ENCODE measurements at places on chromosomes 2 and 18.

- no peak for DNase-seq
Observed at GRCh38 chr2:136214307-136215200, 96.6 kb upstream of the CXCR4 start.

DNA sequence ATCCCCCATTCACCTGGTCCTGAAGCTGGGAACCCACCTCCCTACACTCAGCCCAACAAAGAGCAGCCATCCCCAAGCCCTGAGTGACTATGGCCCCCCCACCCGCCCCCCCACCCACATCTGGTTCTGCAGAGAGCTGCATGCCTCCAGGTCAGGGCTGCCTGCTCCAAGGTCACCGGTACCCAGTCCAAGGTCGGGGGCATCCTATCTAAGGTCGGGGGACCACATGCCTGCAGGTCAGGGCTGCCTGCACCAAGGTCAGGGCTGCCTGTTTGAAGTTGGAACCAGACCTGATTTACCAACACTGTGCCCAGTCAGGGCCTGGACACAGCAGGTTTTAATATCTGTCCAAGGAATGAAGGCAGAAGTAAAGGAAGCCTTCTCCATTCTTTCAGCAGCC lies 66.1 kb upstream of the GPC1 start:
- DNase-seq = no peak

- no peak for DNase-seq
Observed at GRCh38 chr18:3179430-3180089, 40.2 kb downstream of the MYOM1 start.

DNA sequence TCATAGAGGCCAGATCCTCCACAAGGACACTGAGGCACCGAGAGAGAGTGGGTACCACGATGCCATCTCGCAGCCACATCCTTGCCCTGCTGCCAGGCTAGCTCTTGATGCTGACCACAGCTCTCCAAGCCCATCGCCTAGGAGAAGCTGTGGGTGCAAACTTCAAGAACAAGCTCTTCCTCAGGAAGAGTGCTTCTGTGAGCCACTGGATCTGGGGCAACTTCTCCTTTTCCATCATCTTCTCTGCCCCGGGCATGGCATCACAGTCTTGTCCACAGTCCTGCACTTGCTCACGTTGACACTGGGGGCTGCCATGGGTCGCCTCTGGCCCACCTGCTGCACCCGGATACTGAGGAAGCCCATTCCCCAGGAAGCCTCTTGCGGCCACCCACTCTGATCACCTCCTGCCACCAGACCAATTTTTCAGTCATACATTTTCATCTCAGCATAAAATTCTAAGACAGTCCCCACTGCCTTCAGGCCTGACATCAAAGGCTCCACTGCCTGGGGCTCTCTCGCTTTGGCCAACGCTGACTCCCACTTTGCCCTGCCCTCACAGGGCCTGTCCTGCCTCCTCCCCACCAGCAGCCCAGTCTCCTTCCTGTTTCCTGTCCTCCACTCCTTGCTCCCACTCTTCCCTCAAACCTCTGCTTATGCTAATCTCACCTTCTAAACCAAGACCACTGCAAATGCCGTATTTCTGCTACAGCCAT lies 243.9 kb downstream of the AFF3 start:
- no peak for DNase-seq

DNA sequence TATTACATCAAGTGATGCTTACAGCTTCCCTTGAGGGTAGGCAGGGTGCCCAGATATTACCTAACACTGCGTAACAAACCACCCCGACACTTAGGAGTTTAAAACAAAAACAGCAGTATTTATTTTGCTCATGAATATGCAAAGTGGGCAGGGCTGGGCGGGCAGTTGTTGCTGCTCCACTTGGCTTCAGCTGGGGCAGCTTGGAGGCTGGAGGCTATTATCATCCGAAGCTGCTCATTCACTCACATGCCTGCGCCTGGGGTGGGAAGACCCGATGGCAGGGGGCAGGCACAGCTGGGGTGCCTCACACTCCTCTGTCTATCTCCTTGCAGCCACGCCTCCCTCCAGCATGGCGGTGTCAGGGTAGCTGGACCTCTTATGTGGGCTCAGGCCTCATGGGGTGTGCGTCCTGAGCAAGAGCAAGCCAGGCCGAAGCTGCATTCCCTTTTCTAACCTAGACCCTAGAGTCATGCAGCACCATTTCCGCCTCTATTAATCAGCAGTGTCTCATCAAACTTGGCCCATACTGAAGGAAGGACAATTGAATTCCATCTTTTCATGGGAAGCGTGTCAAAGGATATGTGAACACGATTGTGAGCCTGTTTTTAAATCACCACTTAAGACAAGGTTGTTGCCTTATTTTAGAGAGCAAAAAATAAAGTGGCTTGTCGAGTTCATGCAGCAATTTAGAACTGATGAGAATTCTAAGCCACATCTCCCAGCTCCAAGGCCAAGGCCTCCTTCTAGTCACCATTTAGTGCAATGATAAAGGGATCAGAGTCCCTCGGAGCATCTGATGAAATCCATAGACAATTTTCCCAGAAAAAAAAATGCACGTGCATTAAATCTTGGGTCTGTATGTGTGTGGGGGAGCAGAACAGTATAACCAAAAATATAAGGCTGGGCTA lies 54.9 kb downstream of the SDC1 start:
- no peak for DNase-seq

GRCh38 chr2:239887604-239888003 lies 137.5 kb downstream of the NDUFA10 start:
- DNase-seq = no peak

- DNase-seq = no peak
Observed at GRCh38 chr2:887639-888038, 63.0 kb upstream of the SNTG2 start.

GRCh38 chr2:219230059-219230540 lies 494 bp downstream of the ANKZF1 start:
- no peak for DNase-seq

- no peak for DNase-seq
Observed at GRCh38 chr2:176978921-176979320, 233.7 kb upstream of the HNRNPA3 start.

DNA sequence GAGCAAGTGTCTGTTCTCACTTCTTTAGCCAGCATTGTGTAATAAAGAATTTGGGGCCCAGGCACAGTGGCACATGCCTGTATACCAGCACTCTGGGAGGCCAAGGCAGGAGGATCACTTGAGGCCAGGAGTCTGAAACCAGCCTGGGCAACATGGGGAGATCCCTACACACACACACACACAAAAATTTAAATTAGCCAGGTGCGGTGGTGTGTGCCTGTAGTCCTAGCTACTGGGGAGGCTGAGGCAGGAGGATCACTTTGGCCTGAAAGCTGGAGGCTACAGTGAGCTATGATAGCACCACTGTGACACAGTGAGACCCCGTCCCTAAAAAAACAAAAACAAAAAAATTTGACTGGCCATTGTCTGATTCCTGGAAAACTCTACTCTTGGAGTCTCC lies 8.3 kb downstream of the REV1 start:
- DNase-seq = no peak

DNA sequence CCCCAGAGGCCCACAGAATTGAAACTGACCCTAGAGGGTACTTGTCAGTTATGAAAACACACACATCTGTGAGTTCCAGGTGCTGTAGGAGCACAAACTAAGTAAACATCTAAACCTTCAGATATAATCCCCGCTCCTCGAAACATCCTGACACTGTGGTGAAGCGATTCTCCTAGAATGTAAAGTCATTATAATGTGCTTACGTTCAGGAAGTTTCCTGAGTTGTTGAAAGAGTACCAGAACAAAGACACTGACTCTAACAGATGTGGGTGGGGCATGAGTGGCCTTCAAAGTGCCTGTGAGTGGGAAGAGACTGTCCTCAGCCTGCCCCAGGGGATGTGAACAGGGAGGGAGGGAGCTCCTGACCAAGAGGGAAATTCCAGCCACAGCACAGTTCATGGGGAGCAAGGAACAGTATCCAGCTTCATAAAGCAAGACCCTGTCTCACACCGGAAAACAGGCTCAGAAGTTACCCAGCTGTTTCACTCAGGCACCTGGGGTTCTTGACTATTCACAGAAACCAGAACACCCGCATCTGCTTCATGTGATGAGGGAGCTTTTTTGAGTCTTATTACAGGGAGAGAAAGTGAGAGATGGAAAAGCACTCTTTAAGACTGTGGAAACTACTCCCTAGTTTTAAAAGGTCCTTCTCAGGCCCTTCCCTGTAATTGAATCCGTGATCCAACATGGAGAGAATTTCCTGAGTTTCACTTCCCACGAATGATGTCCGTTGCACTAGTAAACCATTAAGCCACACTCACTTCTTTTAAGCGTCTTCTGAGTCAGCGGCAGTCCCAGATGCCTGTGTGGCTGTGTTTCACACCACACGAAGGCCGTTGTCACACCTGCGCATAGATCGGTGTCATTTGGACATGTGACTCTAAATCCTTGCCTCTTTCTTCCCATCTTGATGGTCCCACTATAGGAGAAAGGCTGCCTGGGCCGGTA lies 88.6 kb upstream of the EML6 start:
- no peak for DNase-seq

DNA sequence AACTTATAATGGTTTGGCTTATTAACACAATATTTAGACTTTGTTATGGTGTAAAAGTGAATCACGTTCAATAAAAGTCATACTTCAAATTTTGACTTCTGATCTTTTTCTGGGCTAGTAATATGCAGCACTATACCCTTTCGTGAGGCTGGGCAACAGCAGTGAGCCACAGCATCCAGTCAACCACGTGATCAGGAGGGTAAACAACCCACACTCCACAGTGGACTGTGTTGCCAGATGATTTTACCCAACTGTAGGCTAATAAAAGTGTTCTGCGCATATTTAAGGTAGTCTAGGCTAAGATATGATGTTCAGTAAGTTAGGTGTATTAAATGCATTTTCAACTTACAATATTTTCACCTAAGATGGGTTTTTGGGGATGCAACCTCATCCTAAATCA lies 148.6 kb downstream of the ZNF385B start:
- no peak for DNase-seq

- DNase-seq = no peak
Observed at GRCh38 chr2:189305291-189305943, 125.9 kb upstream of the COL5A2 start.
